Stimulated activated CD8-positive, alpha-beta memory T cell treated with anti-CD3 and anti-CD28 coated beads, Interleukin-12 subunit alpha, Interleukin-12 subunit beta, amount 100 ng/mL, for 1 hour (primary cell): ENCODE measurements at places on chromosomes 5 and 9.

GRCh38 chr5:150158170-150158949 lies 2.7 kb upstream of the PDGFRB start:
- DNase-seq: no peak

DNA sequence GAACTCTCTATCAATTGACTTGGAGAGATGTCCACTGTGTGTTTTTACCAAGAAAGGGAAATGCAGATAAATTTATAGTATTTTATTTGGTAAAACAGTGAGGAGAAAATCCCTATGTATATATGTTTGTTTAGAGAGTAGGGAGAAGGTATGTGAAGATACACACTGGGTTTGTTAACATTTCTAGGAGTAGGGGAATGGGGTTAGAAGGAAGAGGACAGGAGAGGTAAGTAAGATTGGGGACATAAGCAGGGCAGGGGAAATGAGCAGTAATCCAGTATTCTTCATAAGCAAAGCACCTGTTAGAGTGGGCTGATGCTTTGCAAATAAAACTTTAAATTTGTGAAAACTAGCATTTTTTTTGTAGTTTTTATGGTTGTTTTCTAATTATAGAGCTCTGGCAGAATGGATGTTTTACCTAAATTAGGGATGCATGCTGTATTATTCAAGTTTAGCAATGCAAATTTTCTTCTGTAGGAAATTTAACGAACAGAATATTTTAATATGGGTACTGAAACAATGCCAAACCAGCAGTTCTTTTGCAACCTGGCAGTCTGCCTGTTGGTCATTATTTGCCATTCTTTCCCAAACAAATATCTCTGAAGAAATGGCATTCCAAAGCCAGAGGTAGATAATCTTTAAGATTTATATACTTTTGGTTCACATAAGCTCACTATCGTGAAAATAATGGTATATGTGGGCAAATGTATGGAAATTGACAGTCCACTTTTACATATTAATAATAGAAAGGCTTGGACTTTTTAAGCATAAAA lies 19.4 kb upstream of the DCP2 start:
- no peak for DNase-seq

DNA sequence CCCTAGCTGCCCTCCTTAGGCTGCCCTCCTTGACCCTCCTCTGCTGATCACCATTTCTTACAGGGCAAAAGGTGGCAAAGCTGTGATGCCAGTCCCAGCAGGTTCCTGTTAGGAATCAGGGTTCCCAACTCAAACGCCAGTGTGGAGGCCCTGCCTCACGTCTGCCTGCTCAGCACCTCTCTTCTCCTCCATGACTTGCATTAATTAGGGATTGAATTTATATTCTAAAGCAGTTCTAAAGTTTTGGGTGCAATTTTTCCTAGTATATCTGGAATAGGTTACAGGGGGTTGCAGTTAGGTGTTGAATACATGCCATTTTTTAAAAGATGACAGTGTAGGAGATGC lies 13.2 kb upstream of the PLEKHG4B start:
- DNase-seq: no peak

- peak; percentile 76 for DNase-seq
Observed at GRCh38 chr9:127388037-127388855, 8.7 kb upstream of the SLC2A8 start.

DNA sequence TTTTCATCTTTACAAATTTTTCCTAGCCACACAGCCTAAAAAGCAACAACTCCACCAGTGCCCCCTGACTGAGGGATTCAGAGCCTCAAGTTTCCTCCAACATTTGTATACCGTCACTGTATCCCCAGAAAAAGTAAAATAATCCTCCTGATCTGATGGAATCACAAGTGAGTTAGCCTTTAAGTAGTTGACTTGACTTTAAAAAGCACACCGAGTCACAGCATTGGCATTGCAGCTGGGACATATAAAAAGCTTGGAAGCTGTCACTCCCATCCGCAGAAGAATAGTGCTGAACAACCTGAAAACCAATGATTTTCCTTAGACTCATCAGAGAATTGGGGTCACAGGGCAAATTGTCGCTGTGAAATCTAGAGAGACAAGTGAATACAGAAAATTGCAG lies 41.6 kb upstream of the FBN2 start:
- no peak for DNase-seq

DNA sequence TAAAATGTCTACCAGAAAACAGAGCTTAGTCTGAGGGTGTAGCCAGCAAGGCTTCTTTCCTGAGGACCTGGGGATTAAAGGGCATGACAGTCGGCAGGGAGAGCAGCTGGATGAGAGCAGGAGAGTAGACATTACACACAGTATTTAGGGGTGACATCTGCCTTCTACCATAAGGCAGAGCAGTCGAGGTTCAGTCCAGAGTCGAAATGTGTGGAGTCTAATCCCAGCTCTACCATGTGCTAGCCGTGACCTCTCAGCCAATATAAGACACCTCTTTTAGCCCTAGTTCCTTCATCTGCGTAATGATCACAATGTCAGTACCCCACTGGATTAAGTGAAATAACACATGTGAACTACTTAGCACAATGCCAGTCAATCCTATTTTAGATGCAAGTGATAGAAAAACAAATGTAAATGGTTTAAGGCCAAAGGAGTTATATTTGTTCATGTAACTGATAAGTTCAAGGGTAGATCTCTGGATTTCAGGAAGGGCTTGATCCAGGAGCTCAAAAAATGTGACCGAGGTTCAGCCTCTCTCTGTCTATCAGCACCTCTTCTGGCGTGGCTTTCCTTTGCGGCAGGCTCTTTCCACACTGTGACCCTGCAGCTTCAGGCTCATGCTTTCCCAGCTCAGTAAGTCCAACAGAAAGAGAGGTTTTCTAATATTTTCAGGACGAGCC lies 16.2 kb upstream of the CPLX2 start:
- DNase-seq: no peak

- no peak for DNase-seq
Observed at GRCh38 chr5:97111004-97111403, 31.4 kb downstream of the LIX1 start.

GRCh38 chr5:134451936-134452505 lies 40.3 kb upstream of the CDKN2AIPNL start:
- no peak for DNase-seq

GRCh38 chr9:91312717-91313325 lies 48.9 kb downstream of the AUH start:
- no peak for DNase-seq

- DNase-seq: no peak
Observed at GRCh38 chr9:110241260-110241857, 14.9 kb downstream of the TXN start.

DNA sequence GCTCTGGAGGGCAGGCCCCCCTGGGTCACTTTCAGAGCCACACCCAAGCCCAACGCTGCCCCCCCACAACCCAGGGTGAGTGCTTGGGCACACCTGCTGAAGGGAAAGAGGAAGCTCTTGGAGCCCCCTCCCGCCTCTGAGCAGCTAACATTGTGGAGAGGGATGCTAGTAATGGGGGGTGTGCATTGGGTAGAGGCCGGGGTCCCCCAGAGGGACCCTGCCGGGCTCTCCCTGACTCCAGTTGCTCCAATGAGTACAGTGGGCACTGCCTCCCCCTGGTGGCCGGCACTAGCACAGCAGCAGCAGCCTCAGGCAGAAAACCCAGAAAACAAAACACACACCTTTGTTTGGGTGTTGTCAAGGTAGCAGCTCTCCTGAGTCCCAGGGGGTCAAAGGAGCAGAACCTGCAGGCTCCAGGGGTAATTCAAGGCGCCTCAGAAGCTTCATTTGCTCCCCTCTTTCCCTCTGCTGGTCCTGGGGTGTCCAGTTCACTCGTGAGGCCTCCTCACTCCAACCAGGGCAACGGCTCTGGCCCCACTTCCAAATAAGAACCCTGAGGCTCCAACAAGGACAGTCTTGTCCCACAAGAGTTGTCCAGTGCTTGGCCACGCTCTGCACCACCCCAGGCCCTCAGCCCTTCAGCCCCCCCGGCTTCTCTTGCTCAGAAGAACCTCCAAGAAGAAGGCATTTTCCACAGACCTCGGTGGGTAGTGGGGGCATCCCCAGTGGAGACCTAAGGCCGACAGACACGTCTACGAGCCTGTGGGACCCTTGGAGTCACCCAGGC lies 16.1 kb downstream of the GBGT1 start:
- DNase-seq: peak; percentile 72

DNA sequence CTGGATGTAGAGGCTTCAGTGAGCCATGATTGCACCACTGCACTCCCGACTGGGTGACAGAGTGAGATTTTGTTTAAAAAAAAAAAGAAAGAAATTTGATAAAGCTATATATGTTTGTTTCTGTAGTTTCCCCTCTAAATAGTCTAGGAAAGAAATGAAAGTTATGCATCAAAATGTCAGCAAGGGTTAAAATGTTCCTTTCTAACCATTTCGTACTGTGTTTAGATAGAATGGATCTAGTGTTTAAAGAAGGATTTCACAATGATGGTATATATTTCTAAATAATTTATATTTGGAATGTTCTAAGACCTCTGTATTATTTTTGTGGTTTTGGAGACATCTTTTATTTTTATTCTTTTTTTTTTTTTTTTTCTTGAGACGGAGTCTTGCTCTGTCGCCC lies 22.7 kb downstream of the TEK start:
- DNase-seq: no peak

DNA sequence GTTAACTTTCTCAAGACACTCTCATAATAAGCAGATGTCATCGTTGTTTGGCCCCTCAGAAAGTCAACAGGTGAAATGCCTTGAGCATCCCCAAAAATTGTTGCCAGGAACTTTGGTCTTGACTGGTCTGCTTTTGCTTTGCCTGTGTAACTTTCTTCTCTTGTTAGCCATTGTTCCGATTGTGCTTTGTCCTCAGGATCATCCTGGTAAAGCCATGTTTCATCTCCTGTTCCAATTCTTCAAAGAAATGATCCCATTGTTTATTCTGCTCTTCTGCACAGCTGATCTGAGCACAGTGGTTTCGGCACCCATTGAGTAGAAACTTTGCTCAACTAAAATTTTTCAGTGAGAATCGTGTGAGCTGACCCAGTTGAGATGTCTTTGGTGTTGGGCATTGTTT lies 8.1 kb upstream of the ZBED3 start:
- DNase-seq: no peak

- DNase-seq: no peak
Observed at GRCh38 chr9:107060062-107060461, 197.1 kb downstream of the ZNF462 start.

- DNase-seq: no peak
Observed at GRCh38 chr5:154968953-154969352, 28.1 kb downstream of the MRPL22 start.

GRCh38 chr9:116099821-116100220 lies 53.8 kb upstream of the PAPPA start:
- no peak for DNase-seq
